IgD-negative memory B cell (primary cell): ENCODE measurements at places on chromosomes 13 and 19. TPM values are rescaled to one million over a fixed set of nuclear protein-coding genes. Genes with fewer than 3 reads are reported as not detected.

The KCTD15 gene
- polyA plus RNA-seq, result not detected

The FFAR1 gene
- polyA plus RNA-seq, result 0.24 TPM

The ATXN8OS gene
- polyA plus RNA-seq, result not detected

The FARP1 gene
- 0.46 TPM for polyA plus RNA-seq

The TEKTIP1 gene
- not detected for polyA plus RNA-seq

The SPATA13 gene
- polyA plus RNA-seq, result 15.6 TPM

The SLC25A42 gene
- polyA plus RNA-seq, result 35.9 TPM

The ZNF709 gene
- 2.6 TPM for polyA plus RNA-seq

The EHD2 gene
- not detected for polyA plus RNA-seq

The ICAM1 gene
- polyA plus RNA-seq, result 9.2 TPM

The JOSD2 gene
- 15.0 TPM for polyA plus RNA-seq

The ZNF460 gene
- 10.2 TPM for polyA plus RNA-seq

The FXYD5 gene
- 417 TPM for polyA plus RNA-seq

The CEACAM16 gene
- polyA plus RNA-seq, result not detected

The ZNF837 gene
- 8.0 TPM for polyA plus RNA-seq

The GRIN3B gene
- not detected for polyA plus RNA-seq

The ACP5 gene
- 109 TPM for polyA plus RNA-seq

The CCDC97 gene
- polyA plus RNA-seq, result 34.5 TPM

The MIA gene
- not detected for polyA plus RNA-seq

The WDR87 gene
- polyA plus RNA-seq, result not detected

The ZIK1 gene
- 9.9 TPM for polyA plus RNA-seq

The FLT1 gene
- polyA plus RNA-seq, result 0.26 TPM
